ENCODE measurements at places on chromosomes 1 and 21.
A peak's percentile ranks its signal among the peaks of the same experiment; 100 is the strongest.

GRCh38 chr21:35616090-35616489, 444.2 kb downstream of the SETD4 start:
- DNase-seq, result no peak

DNA sequence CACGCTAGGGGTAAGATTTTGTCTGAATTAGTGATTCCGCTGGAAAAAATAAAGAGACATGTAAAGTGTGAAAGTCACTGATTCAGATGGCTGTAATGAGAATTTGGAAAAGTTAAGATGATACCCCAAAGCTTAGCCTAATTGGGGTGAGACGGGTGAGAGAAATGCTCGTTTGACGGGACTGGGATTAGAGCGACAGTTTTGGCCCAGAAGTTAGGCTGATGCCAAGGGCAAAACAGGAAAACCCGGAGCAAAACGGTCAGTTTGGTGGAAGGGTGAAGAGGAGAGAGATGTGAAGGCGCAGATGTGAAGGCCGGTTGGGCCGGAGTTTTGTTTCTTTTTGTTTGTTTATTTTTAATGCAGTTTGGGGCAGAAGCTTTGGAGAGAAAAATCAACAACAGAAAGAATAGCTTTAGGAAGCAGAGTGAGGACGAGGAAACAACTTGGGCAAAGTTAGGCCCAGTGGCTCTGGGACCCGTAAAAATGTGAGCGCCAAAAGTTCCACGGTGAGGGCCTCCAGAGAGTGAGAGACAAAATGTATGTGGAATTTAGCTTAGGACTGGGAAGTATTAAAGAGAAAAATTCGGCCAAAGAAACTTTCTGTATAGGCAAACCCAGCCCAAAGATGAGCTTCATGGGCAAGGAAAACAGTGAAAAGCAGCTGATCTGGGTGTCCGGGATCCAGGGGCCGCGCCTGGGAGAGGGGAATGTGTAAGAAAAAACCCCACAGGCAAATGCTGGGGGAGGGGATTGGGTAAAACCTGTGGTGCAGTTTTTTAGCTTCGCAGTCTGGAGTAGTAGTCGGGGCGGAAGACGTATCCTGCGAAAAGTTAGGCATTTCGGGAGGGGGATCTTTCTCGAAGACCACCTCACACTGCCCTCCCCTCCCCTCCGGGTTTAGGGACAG, 1.2 kb downstream of the DMRTA2 start:
- DNase-seq, result no peak

DNA sequence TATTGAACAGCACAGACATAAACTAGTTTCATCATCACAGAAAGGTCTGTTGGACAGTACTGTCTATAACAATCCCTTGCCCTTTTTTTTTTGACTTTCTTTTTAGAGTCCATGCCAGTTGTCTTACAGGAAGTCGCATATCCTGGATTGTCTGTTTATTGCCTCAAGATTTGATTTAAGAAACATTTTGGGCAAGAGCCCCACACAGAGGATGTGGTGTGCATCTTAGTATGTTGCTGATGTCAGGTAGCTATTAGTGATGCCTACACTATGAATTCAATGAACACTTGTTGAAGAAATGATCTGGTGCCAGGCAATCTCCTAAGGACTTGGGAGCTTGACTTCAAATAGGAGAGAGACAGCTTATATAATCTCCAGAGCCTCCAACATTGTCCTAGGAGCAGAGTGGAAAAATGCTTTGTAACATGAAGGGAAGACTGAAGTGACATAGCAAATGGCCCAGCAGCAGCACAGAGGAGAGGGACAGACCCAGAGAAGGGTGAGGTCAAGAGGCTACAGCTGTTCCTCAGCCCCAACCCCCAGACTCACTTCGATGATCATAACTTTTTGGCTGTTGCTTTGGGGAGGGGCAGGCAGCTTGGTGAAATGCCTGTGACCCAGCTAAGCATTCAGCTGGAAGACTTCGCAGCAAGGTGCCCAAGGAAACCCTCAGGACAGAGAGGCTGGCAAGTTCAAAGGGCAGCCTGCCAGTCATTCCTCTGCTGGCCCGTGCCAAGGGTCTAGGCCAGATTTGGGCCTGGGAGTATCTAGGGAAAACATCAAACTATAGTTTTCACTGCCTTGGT, 7.5 kb upstream of the RAB29 start:
- no peak for DNase-seq

DNA sequence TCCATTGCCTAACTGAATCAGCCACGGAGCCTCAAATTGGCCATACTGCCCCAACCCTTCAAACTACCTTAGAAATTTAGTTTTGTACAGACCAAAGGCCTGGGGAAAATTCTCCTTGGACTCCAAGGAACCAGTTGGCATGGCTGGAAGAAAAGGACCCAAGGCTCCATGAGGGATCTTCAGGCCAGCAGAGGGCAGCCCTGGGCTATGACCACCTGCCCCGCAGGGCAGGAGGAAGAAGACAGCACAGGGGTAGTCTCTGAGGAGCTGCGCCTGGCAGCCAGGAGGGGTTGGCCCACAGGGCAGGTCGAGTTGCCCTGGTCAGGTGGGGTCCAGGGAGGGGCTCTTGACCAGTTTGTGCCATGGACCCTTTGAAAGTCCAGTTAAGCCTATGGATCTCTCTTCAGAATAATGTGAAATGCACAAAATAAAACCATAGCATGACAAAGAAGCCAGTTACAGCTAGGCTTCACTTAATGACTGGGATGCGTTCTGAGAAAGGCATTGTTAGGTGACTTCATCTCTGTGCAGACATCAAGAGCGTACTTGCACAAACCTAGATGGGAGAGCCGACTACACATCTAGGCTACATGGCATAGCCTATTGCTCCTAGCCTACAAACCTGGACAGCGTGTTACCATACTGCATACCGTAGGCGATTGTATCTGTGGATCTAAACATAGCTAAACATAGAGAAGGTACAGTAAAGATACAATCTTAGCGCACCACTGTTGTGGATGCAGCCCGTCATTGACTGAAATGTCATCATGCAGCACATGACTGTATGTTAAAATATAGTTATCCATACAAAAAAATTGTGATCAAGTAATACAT, 26.1 kb downstream of the CACNA1S start:
- peak; percentile 85 for DNase-seq

- DNase-seq, result no peak
These were observed 158.9 kb upstream of the COA6 start for GRCh38 chr1:234214129-234214910.

DNA sequence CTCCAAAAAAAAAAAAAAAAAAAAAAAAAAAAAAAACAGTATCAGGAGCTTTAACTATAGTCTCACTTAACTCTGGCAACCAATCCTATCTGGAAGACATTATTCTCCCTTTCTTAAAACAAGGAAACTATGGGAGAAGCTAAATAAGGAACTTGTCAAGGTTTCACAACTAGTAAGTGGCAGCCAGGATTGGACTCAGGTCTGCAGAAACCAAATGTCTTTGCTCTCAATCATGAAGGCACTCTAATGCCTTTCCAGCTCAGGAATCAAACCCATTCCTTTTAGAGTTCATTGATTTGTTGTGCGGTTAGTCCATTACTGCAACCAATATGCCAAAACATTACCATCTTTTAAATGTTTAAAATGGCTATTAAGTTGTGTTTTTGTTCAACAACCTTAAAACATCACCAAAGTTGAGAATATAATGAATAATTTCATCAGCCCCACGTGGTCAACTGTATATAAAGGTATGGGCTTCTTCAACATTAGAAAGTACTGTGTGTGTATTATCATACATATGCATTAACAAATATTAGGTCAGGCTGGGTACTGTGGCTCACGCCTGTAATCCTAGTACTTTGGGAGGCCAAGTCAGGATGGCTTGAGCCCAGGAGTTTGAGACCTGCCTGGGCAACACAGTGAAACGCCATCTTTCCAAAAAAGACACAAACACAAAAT, 1.5 kb downstream of the EPRS1 start:
- no peak for DNase-seq

- DNase-seq, result peak; percentile 14
These were observed 12.4 kb downstream of the NEXN start for GRCh38 chr1:77900687-77901293.

DNA sequence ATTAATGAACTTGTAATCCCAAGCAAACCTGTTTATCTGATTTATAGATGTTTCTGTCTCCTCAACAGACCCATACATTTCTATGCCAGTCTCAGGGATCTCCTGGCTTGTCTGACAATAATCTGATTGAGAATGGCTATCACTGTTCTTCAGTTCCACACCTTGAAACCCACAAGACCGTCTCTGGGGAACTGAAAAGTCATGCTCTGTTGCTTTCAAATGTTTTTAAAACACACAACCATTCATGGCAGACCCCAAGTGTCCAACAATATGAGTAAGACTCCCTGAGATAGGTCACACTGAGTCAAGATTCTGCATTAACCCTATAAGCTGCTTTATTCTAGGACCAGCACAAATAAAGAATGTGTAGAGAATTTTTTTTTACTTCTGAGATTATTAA, 611.2 kb upstream of the PLXNA2 start:
- no peak for DNase-seq

All from HuH-7 (cell line).